Karpas-422 (cell line): ENCODE measurements at places on chromosomes 4 and X. TPM values are rescaled to one million over a fixed set of nuclear protein-coding genes. Genes with fewer than 3 reads are reported as not detected.

The CXCR3 gene
- total RNA-seq, result not detected in 2 replicates

The ART3 gene
- not detected in 2 replicates for total RNA-seq

The CLDN34 gene
- total RNA-seq, result not detected in 2 replicates

The SPARCL1 gene
- 0.11 TPM in 1 of 2 replicates, not detected in the other for total RNA-seq

The DRD5 gene
- not detected in 2 replicates for total RNA-seq

The NRK gene
- total RNA-seq, result not detected in 2 replicates

The ANOS1 gene
- not detected in 2 replicates for total RNA-seq

The CFAP299 gene
- not detected in 2 replicates for total RNA-seq

The RAI2 gene
- total RNA-seq, result not detected in 2 replicates

- DNase-seq, result no peak
- no peaks in the 10 kb centered on the region for H3K27me3 ChIP-seq
- H3K4me1 ChIP-seq, result peaks cover 7% of the 10 kb centered on the region; the same call in 1 of the 2 replicates
Observed at GRCh38 chrX:45063319-45064095, 137.2 kb downstream of the DIPK2B start.

DNA sequence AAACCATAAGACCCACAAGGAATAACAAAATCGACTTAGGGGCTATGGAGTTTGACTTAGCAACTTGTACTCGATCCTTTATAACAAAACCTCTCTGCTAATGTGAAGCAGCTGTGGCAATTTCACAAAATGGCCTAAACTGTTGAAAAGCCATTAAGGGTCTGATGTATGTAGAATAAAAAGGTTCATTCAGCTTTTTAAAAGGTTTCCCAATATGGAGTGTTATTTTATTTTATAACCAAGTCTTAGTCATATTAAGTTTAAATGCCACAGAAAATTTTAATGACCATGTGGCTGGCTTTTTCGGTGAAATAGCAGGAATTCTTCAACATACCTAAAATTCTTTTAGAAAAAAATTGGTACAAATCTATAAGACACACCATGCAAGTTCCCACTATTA, 291.8 kb upstream of the HAND2 start:
- no peaks in the 10 kb centered on the region for H3K36me3 ChIP-seq
- H3K4me1 ChIP-seq, result no peaks in the 10 kb centered on the region
- H3K27ac ChIP-seq, result no peak overlapping the region
- no peak for DNase-seq
- no peak overlapping the region for H3K4me3 ChIP-seq

- no peaks in the 10 kb centered on the region for H3K36me3 ChIP-seq
- H3K27me3 ChIP-seq, result no peaks in the 10 kb centered on the region
- H3K27ac ChIP-seq, result no peak overlapping the region
Observed at GRCh38 chrX:45445745-45446412, 245.2 kb upstream of the DIPK2B start.

DNA sequence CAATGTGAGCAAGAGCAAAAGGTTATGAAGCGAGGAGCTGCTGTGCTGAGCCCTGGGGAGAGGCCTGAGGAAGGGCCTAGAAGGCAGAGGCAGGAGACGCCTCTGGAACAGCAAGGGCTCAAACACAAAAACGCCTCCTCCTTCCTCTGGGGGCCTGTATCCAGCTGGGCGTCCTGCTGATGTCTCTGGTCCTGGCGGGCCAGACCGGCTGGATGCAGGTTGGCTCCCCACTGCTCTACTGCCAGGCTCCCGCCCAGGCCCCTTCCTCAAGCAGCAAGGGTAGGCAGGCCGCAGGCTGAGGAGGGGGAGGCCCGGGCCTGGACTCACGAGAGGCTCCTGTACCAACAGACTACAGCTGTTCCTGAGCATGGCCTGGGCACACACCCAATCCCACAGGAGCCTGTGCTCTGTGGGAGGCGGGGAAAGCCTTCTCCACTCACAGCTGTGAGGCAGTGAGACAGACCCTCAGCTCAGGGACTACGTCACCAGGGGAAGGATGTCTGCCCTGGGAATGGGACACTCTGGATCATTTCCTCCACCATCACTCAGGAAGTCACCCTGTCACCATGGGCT, 2.3 kb downstream of the HAUS7 start:
- no peak overlapping the region for H3K27ac ChIP-seq
- H3K27me3 ChIP-seq, result no peaks in the 10 kb centered on the region
- no peak for DNase-seq

- DNase-seq, result no peak
- H3K4me1 ChIP-seq, result no peaks in the 10 kb centered on the region
- H3K27ac ChIP-seq, result no peak overlapping the region
- no peaks in the 10 kb centered on the region for H3K27me3 ChIP-seq
- H3K4me3 ChIP-seq, result no peak overlapping the region
Observed at GRCh38 chrX:31225819-31226218, 154.0 kb upstream of the FTHL17 start.

DNA sequence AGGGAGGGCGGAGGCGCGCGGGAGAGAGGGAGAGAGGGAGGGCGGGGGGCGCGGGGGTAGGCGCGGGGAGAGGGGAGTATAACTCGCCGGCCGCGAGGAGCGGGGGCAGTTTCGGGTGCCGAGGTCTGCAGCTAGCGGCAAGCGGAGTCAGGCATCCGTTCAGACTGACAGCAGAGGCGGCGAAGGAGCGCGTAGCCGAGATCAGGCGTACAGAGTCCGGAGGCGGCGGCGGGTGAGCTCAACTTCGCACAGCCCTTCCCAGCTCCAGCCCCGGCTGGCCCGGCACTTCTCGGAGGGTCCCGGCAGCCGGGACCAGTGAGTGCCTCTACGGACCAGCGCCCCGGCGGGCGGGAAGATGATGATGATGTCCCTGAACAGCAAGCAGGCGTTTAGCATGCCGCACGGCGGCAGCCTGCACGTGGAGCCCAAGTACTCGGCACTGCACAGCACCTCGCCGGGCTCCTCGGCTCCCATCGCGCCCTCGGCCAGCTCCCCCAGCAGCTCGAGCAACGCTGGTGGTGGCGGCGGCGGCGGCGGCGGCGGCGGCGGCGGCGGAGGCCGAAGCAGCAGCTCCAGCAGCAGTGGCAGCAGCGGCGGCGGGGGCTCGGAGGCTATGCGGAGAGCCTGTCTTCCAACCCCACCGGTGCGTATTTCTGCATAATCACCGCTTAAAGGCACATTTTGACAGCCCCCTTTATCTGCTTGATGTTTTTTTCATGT, at the start of gene POU4F2:
POU4F2 (plus strand) TSS at position 108 of the 720 bp plus-strand sequence; CDS start at position 356, 248 bp downstream.
- no peaks in the 10 kb centered on the region for H3K4me1 ChIP-seq
- H3K27ac ChIP-seq, result no peak within 1 kb of the TSS
- DNase-seq, result no peak
- no peak within 1 kb of the TSS for H3K4me3 ChIP-seq
- no peaks in the 10 kb centered on the region for H3K27me3 ChIP-seq

GRCh38 chrX:66756717-66757116, 117.8 kb upstream of the EDA2R start:
- H3K27ac ChIP-seq, result no peak overlapping the region
- no peaks in the 10 kb centered on the region for H3K4me1 ChIP-seq
- no peak for DNase-seq
- H3K4me3 ChIP-seq, result no peak overlapping the region
- H3K36me3 ChIP-seq, result no peaks in the 10 kb centered on the region

- H3K27ac ChIP-seq, result peak overlapping the region; percentile 86; the same call in 1 of the 2 replicates
- no peaks in the 10 kb centered on the region for H3K27me3 ChIP-seq
- DNase-seq, result no peak
- peaks cover 5% of the 10 kb centered on the region; the same call in 1 of the 2 replicates for H3K36me3 ChIP-seq
- H3K4me3 ChIP-seq, result no peak overlapping the region
- peaks cover 57% of the 10 kb centered on the region for H3K4me1 ChIP-seq
Observed at GRCh38 chr4:101938836-101939235, 148.3 kb downstream of the BANK1 start.

- no peak overlapping the region for H3K27ac ChIP-seq
- no peak for DNase-seq
- no peaks in the 10 kb centered on the region for H3K27me3 ChIP-seq
- no peaks in the 10 kb centered on the region for H3K36me3 ChIP-seq
- no peaks in the 10 kb centered on the region for H3K4me1 ChIP-seq
Observed at GRCh38 chrX:22800806-22801205, 199.0 kb upstream of the DDX53 start.

GRCh38 chrX:2712890-2713840, 22.1 kb downstream of the CD99 start:
- no peak overlapping the region for H3K27ac ChIP-seq
- no peaks in the 10 kb centered on the region for H3K27me3 ChIP-seq
- peaks cover 24% of the 10 kb centered on the region for H3K4me1 ChIP-seq
- DNase-seq, result no peak
- no peak overlapping the region for H3K4me3 ChIP-seq
- H3K36me3 ChIP-seq, result no peaks in the 10 kb centered on the region

DNA sequence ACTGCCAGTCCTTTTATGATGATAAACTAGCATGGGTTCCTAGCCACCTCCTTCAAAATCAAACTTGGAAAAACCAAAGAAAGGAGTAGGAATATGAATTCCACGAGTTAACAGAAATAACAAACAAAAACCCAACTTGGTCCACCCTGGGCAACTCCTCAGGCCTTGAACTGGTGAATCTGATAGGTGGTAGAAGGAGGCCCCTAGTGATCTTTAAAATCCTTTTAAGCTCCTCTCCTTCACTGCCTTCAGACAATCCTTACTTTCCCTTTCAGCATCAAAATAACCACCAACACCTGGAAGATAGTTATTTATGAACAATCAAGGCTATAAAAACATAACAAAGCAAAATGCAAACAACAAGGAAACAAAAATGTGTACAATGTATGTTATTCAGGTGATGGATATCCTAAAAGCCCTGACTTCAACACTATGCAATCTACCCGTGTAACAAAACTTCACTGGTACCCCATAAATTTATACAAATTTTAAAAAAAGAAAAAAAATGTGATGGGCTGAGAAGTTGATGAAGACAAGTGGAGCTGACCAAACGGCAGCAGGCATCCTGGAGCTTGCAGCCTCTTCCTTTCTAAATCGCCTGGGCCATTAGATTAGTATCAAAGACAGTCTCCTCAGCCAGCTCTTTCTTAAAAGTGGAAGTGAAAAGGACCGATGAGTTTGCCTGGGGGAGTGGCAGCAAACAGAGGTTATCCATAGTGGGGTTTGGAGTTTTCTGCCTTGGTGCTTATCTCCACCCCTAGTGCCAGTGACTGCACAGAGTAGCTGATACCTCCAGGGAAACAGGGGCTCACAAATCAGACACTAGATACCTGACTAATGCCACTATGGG, 179.6 kb downstream of the TMA16 start:
- no peak overlapping the region for H3K27ac ChIP-seq
- H3K4me3 ChIP-seq, result no peak overlapping the region
- no peaks in the 10 kb centered on the region for H3K36me3 ChIP-seq
- H3K27me3 ChIP-seq, result no peaks in the 10 kb centered on the region
- no peak for DNase-seq
- H3K4me1 ChIP-seq, result 0 out of 2 replicates have a peak, but pooled peaks cover 3% of the 10 kb centered on the region
